ENCODE measurements at places on chromosomes 5 and 9.
A peak's percentile ranks its signal among the peaks of the same experiment; 100 is the strongest.

GRCh38 chr9:118444403-118444802 lies 740.2 kb downstream of the TLR4 start:
- DNase-seq: no peak

DNA sequence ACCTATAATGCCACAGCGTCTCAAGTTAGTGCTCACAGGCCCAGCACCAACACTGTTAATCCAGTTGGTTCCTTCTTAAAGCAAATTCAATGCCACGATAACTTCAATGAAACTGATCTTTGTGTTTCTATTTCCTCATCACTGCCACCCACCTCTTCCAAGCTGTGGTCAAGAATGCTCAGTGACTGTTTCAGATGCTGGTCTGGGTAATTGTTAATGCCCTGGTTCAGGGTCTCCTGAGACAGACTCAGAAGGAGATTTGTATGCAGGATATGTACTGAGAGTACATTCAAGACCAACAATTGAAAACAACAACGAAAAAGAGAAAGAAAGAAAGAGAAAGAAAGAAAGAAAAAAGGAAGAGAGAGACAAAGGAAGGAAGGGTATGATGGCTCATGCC lies 505.3 kb downstream of the TLE4 start:
- no peak for DNase-seq

DNA sequence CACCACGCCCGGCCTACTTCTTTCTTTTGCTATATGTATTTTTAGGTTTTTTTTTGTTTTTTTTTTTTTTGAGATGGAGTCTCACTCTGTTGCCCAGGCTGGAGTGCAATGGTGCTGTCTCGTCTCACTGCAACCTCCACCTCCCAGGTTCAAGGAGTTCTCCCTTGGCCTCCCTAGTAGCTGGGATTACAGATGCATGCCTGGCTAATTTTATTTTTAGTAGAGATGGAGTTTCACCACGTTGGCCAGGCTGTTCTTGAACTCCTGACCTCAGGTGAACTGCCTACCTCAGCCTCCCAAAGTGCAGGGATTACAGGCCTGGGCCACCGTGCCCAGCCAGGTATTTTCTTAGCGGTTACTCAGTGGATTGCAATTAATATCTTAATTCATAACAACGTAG lies 23.9 kb upstream of the C5orf24 start:
- DNase-seq: no peak

DNA sequence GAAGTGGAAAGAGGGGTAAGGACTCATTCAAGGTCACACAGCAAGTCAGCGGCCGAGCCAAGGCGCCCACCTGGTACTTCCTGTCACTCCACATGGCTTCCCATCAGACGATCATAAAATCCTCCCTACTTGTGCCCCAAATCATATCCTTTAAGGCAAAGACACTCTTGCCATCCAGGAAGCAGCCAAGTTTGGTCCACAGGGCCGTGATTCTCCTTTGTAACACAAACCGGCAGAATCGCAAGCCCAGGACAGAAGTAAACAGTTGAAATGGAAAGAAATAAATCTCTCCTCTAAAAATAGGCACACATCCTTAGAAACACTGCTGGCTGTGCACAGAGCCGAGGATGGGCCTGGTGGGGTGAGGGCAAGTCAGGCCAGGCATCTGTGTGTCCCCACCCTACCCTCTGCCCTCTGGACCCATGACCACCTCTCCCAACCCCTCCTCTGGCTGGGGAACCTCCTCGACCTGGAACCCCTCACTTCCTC lies 30.5 kb downstream of the TMOD1 start:
- DNase-seq: no peak

DNA sequence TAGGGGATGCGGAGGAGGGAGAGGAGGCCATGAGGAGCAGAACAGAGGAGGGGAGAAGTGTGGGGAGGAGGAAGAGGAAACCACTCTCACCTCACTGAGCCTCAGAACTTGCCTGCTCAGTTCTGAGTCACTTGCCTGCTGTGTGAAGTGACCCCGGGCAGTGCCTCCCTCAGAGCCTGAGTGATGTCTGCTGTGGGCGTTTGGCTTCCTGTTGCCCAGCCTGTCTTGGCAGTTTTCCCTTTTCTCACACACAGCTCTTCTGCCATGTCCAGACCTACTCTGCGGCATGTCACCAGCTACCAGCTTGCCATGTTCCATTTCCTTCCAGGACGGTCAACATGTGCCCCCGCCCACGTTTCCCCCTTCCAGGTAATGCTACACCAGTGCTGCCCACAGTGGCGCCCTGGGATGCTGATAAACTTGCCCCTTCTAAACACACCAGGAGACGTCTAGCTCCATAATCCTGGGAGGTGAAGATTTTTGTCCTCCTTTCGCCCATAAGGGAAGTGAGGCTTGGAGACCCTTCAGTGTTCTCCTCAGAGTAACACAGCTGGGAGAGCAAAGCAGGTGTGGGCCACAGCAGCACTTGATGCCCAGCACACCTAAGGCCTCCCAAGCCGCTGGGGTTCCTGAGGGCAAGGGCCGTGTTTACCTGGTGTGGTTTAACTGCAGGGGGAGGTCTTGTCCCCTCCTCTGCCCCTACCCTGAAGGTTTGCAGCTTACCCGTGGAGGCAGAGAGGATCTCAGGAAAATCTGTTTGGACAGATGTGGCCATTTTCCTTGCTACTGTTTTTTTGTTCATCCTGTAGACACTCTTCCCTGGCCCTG lies 63.8 kb upstream of the RNF130 start:
- no peak for DNase-seq

- peak; percentile 12 for DNase-seq
Observed at GRCh38 chr5:66830636-66831035, 234.4 kb downstream of the MAST4 start.

GRCh38 chr9:89941875-89942274 lies 337.1 kb downstream of the GADD45G start:
- no peak for DNase-seq

DNA sequence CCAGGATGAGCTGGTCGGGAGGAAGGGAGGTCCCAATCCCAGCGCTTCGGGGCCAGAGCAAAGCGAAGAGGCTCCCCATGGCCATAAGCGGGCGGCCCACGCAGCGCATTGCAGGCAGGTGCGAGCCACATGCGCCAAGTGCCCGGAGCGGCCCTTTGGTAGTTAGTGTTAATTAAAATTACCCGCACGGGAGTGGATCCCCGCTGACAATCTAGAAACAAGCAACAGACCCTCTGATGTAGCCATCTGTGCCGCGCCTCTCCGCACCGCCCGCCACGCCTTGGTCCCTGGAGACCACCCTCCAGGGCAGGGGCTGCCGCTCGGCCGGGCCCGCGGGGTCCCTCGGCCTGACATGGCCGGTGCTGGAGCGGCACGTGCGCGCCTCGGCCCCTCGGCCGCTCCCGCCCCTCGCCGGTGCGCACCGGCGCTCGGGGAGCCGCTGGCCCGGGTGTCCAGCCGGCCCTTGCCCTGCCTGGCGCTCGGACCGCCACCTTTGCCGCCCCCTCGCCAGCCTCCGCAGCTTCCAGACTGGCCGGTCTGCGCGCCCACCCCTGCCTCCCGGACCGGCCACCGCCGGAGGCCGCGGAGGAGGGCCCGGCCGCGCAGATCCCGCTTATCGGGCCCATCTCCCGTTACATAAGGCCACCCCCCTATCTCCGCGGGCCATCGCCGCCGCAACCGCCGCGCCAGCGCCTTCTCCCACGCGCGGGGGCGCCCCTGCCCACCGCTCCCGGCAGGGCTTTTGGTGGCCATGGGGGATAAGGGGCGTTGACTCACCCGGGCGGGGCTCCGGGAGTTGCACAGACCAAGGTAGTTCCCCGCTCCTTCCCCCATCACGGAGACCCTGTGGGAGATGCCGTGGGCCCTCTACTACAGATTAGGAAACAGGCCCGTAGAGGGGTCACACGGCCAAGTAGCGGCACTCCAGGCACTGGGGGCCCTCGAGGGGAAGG lies 1.9 kb upstream of the IL13 start:
- DNase-seq: peak; percentile 33

DNA sequence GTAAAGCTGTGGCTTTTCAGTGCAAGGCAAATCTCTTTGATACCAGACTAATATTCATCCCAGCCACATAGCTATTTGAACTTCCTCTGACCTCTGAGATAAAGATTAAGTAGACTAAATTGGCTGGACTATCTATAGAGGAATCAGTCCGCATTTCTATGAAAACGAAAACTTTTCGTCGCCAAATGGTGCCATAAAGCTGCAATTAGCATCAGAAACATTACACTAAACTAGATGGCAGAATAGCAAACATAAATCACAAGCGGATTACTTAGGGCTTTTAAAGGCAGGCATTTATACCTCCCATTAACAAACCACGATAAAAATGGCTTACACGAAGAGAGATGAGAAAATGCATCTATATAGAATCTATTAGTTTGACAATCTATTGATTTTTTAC lies 1009.7 kb upstream of the CDH6 start:
- no peak for DNase-seq

DNA sequence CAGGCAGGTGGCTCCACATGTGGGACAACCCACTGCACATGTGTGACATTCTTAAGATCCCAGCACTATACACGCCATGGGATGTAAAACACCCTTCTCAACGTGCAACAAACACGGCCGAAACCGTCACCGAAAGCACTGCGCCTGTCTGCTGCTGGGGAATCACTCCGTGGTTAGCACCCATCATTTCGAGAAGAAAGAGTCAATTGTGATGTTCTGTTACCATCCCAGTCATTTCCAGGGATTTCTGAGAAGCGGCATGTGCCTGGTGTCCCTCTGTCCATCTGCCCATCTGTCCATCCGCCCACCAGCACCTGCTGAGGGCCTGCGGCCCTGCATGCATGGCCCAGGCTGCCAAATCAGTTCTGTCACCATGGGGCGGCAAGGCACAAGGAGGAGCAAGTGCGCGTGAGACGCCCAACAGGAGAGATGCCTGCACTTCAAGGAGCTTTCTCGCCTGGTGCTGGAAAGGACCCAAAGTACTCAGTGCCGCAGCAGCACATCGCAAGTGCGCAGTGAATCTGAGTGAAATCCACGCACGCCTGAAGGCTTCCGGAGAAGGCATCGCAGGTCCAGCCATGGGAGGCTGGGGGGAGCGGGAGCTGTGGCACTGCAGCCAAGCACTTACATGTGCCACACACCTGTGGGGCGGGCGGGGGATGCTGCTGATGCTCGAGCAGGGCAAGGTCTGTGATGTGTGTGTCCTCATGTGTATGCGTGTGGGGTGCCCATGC lies 38.0 kb downstream of the VAV2 start:
- DNase-seq: no peak

DNA sequence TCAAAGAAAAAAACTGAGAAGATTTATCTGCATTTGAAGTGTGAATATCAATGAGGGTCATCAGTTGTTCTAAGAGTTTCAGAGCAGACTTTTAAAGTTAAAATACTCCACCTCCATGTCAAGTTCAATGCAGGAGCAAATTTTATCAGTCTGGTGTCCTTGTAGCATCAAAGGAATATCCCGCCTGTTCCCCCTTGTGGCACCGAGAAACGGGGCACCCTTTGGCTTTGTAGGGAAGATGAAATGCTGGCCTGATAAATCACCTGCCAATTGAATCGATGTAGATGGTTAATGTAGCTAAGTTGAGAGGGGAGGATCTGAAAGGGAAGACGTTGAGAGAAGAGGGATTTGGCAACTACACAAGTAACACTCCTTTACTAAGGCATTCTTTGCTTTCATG lies 714.5 kb downstream of the EFNA5 start:
- DNase-seq: no peak

GRCh38 chr5:42274913-42275312 lies 148.3 kb upstream of the GHR start:
- no peak for DNase-seq

DNA sequence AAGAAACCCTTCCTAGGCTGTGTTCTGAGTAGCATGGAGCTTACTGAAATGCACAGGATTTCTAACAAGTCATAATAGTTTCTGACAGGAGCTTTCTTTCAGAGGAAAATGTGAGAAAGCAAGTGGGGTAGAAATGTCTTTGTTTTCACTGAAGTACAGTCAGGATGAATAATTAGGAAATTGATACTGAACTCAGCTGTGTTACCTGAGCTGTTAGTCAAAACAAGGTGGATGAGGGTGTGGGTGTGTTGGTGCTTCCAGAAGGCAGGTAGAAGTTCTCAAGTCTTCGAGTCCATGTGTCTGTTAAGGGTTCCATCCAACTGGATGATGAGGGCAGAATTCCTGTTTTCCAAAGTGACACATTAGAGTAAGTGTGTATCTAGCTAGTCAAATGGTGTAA lies 122.4 kb downstream of the BASP1 start:
- no peak for DNase-seq

GRCh38 chr9:117656002-117656401 lies 48.2 kb upstream of the TLR4 start:
- no peak for DNase-seq

DNA sequence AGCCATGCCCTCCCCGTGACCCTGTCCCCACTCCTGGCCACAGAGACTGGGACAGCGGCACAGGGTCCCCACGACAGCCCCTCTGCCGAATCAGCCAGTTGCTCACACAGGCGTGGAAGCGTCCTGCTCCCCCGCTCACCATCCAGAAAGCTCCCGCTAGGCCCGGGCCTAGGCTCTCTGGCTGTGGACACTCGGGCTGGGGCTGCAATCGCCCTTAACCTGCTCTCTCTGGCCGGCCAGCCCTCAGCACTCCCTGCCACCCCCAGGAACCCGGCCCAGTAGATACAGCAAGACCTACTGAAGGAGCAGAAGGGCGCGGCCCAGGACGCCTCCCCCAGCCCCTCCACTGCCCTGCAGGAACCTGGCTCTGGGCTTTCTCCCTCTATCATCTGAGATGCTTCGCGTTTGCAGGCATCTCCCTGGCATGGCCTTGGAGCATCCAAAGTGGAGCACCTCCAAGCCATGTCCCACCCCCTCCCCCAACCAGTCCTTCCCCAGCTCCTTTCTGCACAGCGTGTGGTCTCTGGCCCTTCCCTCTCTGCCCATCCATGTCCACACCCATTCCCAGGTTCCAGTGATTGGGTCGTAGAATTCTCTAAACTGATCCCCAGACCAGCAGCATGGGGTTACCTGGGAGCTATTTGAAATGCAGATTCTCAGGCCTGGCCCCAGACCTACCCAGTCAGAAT lies 113.7 kb upstream of the LMX1B start:
- no peak for DNase-seq

DNA sequence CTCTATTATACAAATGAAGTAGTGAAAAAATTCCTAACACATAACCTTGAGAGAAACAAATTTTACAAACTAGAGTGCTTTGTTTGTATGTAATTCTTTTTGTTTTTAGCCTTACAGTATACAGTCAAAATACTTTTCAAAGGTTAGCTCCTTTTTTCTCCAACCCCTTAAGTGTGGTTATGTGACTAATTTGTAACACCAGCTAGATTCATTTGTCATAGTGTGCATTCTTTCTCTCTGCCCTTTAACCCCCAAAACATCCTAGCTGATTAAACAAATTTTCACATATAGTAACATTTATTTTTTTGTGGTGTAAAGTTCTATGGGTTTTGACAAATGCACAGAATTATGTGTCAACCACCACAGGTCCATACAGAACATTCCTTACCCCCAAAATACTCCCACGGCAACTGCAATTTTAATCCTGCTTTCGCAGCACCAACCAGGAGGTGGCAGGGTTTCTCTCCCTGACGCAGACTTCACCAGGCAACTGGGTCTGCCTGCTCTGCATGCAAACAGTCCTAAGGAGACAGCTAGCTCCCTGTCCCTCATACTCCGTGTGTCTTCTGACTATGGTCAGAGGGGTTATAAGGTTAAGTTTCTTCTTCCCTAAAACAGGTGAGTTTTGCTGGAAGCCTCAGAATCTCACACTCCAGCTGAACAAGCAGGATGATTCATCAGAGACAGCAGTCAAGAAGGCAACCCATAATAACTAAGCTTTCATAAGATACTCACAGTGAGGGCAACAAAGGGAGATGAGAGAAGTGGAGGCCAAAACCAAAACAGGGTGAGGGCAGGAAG lies 44.5 kb upstream of the NR5A1 start:
- DNase-seq: no peak

GRCh38 chr5:18195910-18196309 lies 561.6 kb downstream of the TAF11L14 start:
- DNase-seq: no peak
